IMR-90 (cell line): ENCODE measurements at places on chromosomes 6 and 20. TPM values are rescaled to one million over a fixed set of nuclear protein-coding genes. Genes with fewer than 3 reads are reported as not detected.
A peak's percentile ranks its signal among the peaks of the same experiment; 100 is the strongest.

Gene ASIP
- not detected in 2 replicates for total RNA-seq

Gene PNPLA1
- total RNA-seq = not detected in 2 replicates

DNA sequence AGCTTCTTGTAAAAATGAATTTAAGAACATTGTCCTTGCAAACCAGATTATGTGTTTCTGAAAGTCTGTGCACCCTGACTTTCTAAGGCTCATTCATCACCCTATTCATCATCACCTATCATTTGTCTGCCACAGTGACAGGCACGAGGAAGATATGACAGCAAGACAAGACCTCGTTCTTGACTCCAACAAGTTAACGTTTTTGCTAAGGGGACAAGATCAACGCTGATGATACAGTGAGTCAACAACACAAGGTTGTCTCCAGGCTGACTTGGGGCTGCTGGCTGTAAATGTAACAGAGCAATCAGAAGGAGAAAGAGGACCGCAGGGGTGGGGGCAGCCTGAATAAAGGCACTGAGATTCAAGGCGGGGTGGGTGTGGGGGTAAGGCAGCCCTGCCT lies 94.2 kb downstream of the FOXC1 start:
- no peak overlapping the region for H3K4me3 ChIP-seq
- no peak overlapping the region for H3K27ac ChIP-seq
- no peak for DNase-seq
- no peaks in the 10 kb centered on the region for H3K27me3 ChIP-seq

DNA sequence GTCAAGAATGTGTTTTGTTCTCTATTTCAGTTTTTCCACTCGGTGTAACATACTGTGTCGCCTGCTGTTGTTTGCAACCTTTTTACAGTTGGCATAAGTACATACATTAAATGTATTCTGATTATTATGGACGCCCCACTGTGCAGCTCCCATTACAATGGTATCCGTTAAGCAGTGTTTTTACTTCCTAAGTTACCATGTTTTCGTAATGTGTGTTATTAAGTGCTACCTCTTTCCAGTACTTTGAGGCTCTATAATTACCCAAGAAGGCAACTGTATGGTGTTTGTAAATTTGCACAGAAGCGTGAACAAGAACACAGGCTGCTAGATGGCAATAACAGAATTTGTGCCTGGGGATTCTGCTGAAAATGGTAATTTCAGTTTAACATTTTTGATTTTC lies 568.0 kb upstream of the MARCKS start:
- DNase-seq = no peak
- no peak overlapping the region for H3K27ac ChIP-seq
- H3K36me3 ChIP-seq = no peaks in the 10 kb centered on the region
- H3K4me1 ChIP-seq = no peaks in the 10 kb centered on the region

GRCh38 chr6:72715119-72715518 lies 93.3 kb downstream of the KCNQ5 start:
- H3K27me3 ChIP-seq = no peaks in the 10 kb centered on the region
- H3K4me1 ChIP-seq = no peaks in the 10 kb centered on the region
- DNase-seq = no peak
- H3K4me3 ChIP-seq = no peak overlapping the region

DNA sequence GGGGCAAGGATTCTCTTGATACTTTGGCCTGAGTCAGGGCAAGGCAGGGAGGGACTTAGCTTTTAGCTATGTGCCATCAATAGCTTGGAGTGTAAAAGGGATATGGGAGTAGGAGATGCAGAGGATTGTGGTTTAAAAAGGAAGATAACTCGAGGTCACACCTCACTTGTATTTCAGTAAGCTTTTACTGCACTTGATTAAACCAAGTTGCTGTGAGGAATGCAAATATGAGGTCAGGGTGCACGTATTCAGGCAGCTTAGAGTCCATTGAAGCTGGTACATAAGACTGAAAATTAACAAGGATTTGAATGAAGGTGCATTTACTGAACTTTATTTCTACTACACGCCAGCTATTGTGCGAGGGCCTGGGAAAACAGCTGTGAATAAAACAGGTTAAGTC lies 32.1 kb downstream of the DSTN start:
- no peak overlapping the region for H3K27ac ChIP-seq
- H3K27me3 ChIP-seq = no peaks in the 10 kb centered on the region
- H3K4me3 ChIP-seq = no peak overlapping the region

- no peaks in the 10 kb centered on the region for H3K4me1 ChIP-seq
- no peak for DNase-seq
- no peaks in the 10 kb centered on the region for H3K36me3 ChIP-seq
- H3K27ac ChIP-seq = no peak overlapping the region
- H3K4me3 ChIP-seq = no peak overlapping the region
Observed at GRCh38 chr6:68615938-68616337, 19.1 kb upstream of the ADGRB3 start.

DNA sequence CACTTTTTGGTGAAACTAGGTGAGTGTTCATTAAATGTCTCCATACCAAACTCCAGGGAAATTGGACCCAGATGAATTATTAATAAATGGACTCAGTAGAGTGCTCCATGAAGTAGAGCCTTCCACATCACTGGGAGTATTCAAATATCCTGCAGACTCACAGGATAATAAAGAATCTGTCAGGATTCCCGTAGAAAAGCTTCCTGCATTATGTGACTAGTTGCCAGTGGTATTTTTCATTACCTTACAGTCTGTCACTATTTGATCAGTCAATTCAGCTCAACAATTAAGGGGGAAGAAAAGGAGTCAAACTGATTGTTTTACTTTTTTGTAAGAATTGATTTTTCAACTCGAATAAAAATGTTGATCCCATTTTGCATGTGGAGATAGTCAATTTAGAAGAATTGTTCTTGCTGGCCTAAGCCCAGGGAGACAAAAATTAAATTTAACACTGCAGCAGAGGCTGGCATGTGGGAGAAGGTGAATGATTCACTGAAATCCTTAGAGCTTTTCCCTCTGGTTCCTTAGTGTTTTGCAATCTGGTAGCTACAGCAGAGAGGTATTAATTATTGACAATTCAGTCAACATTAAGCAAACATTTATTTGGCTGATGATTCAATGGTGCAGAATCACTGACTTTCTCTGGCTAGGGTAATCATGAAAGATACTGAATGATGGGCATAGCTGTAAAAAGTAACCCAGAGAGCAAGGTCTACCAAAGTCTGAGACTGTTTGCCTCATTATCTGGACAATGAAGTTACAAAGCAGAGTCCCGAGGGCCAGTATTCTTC lies 442.4 kb downstream of the CD83 start:
- peak; percentile 27 for DNase-seq
- peaks cover 5% of the 10 kb centered on the region for H3K27me3 ChIP-seq
- H3K36me3 ChIP-seq = no peaks in the 10 kb centered on the region

DNA sequence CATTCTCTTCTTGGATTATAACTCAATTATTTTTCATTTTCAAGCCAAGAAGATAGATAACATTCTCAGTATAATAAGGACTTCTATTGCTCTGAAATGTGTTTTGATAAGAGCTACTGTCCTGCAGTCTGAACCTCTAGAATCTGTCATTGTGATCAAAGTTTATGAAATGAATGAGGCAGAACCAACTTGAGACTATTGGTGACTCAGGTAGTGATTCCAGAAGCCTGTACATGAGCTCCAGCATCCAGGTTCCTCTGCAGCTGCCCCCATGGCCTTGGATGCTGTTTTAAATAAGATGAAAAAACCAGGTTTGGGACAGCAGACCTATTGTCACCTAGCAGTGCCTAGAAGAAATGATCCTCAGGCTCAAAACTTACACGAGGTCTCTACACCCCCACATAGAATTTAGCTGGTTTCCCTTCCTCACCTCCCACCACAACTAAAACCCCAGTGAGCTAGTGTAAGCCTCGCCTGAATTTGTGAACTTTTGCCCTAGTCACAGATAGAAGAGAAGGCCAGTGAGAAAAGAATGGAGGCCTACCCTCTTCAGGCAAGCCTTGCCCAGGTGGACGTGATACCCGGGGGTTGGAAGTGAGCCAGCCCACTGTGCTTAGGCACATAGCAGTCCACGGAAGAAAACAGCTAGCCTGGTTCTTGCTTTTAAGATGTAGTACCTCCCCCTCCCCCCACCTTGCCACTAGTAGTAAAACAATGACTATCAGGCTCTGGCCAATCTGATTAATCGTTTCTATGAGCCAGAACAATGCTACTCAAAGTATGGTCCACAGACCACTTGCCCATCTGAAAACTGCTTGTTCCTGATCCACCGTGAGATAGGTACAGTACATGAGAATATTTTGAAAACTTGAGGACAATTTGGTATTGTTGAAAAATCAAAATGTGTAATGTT lies 73.0 kb upstream of the SYNJ2 start:
- DNase-seq = no peak
- peaks cover 7% of the 10 kb centered on the region for H3K4me1 ChIP-seq
- no peaks in the 10 kb centered on the region for H3K27me3 ChIP-seq
- H3K4me3 ChIP-seq = no peak overlapping the region
- H3K36me3 ChIP-seq = peaks cover 30% of the 10 kb centered on the region
- H3K27ac ChIP-seq = no peak overlapping the region

- no peaks in the 10 kb centered on the region for H3K27me3 ChIP-seq
- DNase-seq = no peak
- peaks cover 7% of the 10 kb centered on the region for H3K4me1 ChIP-seq
- no peak overlapping the region for H3K4me3 ChIP-seq
Observed at GRCh38 chr6:106103728-106104109, 17.6 kb downstream of the PRDM1 start.

- DNase-seq = no peak
- no peak overlapping the region for H3K27ac ChIP-seq
- H3K4me3 ChIP-seq = no peak overlapping the region
- H3K27me3 ChIP-seq = no peaks in the 10 kb centered on the region; the same call in 1 of the 2 replicates
- H3K36me3 ChIP-seq = no peaks in the 10 kb centered on the region
Observed at GRCh38 chr6:1402369-1402768, 13.0 kb downstream of the FOXF2 start.

DNA sequence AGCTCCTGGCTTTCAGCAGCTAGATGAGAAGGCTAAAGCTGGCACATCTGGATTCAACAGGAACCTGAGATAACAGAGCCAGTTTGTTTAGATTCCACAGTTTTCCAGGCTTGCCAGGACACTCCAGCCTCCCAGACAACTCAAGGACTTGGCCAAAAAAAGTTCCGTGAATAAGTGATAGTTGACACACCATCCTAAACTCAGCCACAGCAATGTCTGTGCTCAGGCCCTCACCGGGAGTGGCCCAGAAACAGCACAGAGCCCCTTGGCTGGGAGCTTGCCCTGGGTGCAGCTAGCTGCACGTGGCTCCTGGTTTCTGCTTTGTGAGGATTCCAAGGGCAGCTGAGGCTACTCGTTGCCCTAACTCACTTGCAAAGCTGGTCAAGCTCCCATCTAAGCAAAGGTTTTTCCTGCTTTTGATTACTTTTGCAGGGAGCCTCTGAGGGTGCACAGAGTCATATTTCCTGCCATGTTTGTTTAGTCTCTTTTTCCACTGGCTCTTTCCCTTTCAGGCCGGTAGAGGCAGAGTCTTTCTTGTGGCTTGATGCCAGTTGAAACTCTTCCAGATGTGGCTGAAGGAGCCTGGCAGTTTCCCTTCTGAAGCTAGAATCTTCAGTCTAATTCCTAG lies 118.3 kb upstream of the ECI2 start:
- H3K4me1 ChIP-seq = peaks cover 13% of the 10 kb centered on the region
- peak; percentile 83 for DNase-seq
- H3K27ac ChIP-seq = peak overlapping the region; percentile 53
- no peaks in the 10 kb centered on the region for H3K27me3 ChIP-seq
- no peaks in the 10 kb centered on the region for H3K36me3 ChIP-seq
